NCI-H1417 treated with DMSO at 0.1 percent for 48 hours (cell line): ENCODE measurements at places on chromosomes 2 and 18.

- no peak for DNase-seq
Observed at GRCh38 chr2:2332381-2332780, 1.3 kb upstream of the MYT1L start.

- DNase-seq: no peak
Observed at GRCh38 chr18:48060970-48061369, 130.5 kb upstream of the SMAD2 start.

GRCh38 chr2:158243392-158243791, 141.7 kb downstream of the UPP2 start:
- no peak for DNase-seq

GRCh38 chr2:44833171-44834069, 108.1 kb upstream of the SIX3 start:
- no peak for DNase-seq

- DNase-seq: no peak
Observed at GRCh38 chr2:96403481-96403880, 67.9 kb downstream of the NCAPH start.

- DNase-seq: no peak
Observed at GRCh38 chr2:165803123-165803760, 9.2 kb upstream of the GALNT3 start.

DNA sequence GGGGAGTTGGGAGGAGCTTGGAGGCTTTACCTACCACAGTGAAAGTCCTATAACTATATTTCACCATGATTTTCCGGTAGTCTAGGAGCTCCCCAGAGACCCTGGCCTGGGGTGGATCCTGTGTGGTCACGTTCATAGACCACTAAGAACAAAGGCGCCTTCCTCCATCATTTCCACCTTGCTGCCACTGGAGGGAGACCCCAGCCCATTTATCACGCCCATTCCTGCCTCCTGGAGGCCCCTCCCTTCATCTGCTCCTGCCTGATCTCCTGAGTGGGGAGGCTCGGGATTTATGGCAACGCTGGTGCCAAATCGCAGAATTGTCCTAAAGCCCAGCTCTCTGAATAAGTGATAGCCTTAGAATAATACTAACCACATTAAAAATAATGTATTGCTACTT, 507.6 kb upstream of the SPHKAP start:
- DNase-seq: no peak

DNA sequence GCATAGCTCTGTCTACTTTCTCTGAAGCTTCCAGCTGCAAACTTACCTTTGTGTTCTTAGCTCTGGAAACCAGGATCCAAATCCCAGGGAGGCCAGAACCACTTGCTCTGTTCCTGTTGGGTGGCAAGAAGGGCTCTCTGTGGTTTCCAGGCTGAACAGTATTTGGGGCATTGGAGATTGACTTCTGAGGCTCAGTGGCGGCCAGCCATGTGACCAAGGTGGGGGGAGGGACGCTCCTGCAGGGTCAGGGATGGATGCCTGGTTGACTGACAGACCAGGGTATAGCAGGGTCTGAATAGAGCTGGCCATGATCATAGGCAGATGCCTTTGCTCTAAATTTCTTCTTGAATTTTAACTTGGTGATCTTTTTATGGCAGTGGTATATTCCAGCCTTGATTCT, 15.1 kb downstream of the SLC4A5 start:
- no peak for DNase-seq

GRCh38 chr2:145068509-145068908, 548.6 kb upstream of the ZEB2 start:
- no peak for DNase-seq

- no peak for DNase-seq
Observed at GRCh38 chr2:71827524-71827901, 320.1 kb downstream of the CYP26B1 start.

DNA sequence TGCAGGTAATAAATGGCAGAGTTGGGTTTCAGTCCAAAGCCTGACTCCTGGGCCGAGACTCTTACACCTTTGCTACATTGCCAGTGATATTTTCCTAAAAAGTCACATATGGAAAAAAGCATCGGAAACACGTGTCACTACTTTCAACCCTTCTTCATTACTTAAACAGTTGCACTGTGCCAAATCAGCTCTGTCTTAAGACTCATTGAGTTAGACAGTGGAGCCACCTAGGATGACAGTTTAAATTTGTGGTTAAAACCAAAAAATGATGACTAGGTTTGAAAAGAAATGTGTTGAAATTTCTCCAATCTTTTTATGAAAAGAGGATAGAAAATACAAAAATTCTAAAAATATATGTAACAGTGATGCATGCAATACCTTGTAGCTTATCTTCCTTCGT, 97.5 kb downstream of the TMEM247 start:
- DNase-seq: no peak

GRCh38 chr2:159939946-159940345, 122.5 kb downstream of the PLA2R1 start:
- DNase-seq: no peak

DNA sequence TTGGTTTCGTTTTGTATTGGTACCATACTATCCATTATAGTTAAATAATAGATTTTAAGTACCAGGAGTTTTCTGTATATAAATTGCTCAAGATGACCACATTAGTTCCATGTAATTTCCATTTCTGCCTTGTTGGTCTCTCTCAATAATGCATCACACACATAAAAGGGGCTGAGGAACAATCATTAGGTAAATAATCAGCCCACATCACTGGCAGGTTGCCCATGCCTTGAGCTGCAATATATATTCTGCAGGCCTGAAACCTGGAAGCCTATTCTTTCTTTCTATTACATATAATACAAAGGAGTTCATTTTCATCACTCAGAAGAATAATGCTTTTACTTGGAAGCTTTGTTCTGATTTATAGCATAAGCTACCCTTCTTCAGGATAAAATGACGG, 616.1 kb upstream of the PKDCC start:
- peak; percentile 98 for DNase-seq

DNA sequence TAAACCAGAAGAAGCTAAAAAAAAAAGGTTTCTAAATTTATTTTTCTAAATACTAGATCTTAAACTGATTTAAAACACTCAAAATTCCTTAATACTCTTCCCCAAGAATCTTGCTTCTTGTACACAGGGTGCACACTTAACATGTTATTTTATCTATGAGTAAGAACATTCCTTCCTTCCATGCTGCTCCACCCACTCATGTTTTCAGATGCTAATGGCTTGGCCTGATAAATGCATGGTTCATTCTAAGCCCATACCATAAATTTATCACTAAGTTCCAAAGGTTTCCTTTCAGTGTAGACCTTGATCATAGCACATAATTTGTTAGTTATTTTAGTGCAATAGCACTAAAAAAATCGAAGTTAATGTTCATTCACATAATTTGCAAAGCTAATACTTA, 8.1 kb downstream of the FBXO48 start:
- DNase-seq: no peak

- DNase-seq: no peak
Observed at GRCh38 chr18:27033722-27034121, 151.4 kb downstream of the CHST9 start.

GRCh38 chr2:208718828-208719227, 312.2 kb downstream of the PTH2R start:
- no peak for DNase-seq
